ENCODE measurements at places on chromosomes 5 and 9. TPM values are rescaled to one million over a fixed set of nuclear protein-coding genes. Genes with fewer than 3 reads are reported as not detected.

Gene AGTPBP1
- 31.6 TPM for total RNA-seq

Gene CD274
- 4.7 TPM for total RNA-seq

Gene CCL21
- not detected for total RNA-seq

Gene PDZD2
- total RNA-seq = 105 TPM

Gene RNF183
- not detected for total RNA-seq

Gene NXNL2
- total RNA-seq = 1.3 TPM

Gene MYMK
- not detected for total RNA-seq

Gene ITGA2
- 11.0 TPM for total RNA-seq

Gene FBP2
- not detected for total RNA-seq

Gene TMEM174
- total RNA-seq = not detected

Gene SPINK14
- total RNA-seq = not detected

Gene ANKDD1B
- 3.6 TPM for total RNA-seq

Gene ADRA1B
- total RNA-seq = 1.6 TPM

Gene TSLP
- total RNA-seq = 0.22 TPM

Gene MVB12B
- total RNA-seq = 65.7 TPM

Gene ACTBL2
- total RNA-seq = not detected

Gene OTP
- total RNA-seq = not detected

Gene CMYA5
- 8.4 TPM for total RNA-seq

Gene IL4
- not detected for total RNA-seq

Gene CBY3
- not detected for total RNA-seq

Gene ATP6V1G1
- 61.7 TPM for total RNA-seq

Gene BTNL8
- 0.53 TPM for total RNA-seq

Gene FOXD4L5
- 0.27 TPM for total RNA-seq

Gene CER1
- total RNA-seq = not detected

Gene MELK
- 0.49 TPM for total RNA-seq

Gene ZFP2
- 4.8 TPM for total RNA-seq

Gene HSPB3
- not detected for total RNA-seq

Gene EGFL7
- 242 TPM for total RNA-seq

Gene PCDHGA1
- 1.4 TPM for total RNA-seq

Gene CAMK4
- total RNA-seq = 2.2 TPM

Gene HAVCR2
- 11.8 TPM for total RNA-seq
